Upper lobe of left lung (tissue), 6 donors: ENCODE measurements at places on chromosomes 1 and 21. TPM values are rescaled to one million over a fixed set of nuclear protein-coding genes. Genes with fewer than 3 reads are reported as not detected.

DNA sequence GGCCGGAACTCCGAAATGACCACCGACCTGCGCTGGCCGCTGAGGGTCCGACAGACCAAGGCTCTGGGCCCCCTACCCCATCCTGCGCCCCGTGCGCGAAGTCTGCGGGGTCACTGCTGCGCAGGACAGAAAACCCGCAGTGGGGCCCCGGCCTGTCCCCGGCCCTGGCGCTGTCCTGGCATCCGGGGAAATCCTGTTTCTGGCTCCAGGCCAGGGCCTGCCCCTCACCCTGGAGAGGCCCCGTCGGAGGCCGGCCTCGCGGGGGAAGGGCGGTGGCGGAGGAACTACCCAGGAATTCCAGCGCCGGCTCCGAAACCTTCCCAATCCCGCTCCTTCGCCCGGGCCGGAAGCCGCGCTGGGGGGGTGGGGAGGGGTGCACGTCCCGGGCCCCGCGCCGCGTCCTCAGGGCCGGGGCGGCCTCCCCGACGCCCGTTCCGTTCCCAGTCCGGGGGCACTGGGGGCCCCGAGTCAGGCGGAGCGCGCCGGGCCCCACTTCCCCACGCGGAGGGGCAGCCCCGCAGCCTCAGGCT, 77.0 kb downstream of the MORN1 start:
- DNase-seq, result peak; percentile 91

DNA sequence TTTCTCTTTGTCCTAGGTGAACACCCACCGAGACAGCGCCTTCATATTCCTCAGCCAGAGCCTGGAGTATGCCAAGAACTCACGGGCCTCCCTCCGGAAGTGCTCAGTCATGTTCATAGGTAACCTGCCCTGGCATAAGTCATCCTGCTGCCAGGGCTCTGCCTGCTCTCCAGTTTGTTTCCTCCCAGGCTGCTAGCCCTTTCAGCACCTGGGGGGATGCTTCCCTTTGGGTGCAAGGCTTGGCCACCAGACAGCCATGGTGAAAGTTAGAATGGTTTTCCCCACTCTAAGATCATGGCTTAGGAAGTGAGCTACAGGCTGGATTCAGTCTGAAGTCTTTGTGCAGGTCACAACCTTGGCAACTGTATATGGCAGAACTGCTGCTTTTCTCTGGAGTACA, 9.2 kb upstream of the TTC4 start:
- no peak for DNase-seq

DNA sequence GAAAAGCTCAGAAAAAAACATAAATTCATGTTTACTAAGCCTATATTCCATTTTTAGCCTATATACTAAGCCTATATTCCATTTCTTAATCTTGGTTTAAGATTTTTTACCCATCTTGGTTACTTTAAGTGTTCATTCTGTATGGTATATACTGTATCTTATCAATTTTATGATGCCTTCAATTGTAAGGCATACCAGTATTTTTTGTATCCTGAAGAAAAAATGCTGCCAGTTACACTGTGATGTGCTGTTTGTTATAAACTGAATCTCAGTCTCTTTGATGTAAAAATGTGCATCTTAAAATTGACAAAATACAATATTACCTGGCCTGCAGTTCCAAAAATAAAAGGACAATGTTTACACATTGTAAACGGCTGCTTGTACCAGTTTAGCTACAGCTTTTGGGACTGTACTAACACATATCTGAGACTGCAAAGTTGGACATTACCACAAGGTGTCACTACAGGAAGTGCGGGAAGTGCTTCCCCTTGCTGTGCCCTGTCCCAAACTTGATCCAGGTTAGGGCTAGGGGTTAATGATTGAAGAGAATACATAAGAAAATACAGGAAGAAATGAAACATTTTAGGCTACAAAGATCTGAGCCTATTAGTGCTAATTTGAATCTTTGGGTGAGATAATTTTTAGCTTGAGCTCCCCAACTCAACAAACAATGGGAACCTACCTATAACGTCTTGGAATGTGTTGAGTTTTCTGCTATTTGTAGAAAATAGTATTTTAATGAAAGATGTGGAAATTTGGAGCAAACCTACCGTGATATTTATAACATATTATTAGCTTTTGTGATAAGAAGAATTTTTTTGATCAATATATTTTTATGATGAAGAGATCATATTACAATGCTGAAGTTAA, 108.9 kb downstream of the LBR start:
- no peak for DNase-seq

DNA sequence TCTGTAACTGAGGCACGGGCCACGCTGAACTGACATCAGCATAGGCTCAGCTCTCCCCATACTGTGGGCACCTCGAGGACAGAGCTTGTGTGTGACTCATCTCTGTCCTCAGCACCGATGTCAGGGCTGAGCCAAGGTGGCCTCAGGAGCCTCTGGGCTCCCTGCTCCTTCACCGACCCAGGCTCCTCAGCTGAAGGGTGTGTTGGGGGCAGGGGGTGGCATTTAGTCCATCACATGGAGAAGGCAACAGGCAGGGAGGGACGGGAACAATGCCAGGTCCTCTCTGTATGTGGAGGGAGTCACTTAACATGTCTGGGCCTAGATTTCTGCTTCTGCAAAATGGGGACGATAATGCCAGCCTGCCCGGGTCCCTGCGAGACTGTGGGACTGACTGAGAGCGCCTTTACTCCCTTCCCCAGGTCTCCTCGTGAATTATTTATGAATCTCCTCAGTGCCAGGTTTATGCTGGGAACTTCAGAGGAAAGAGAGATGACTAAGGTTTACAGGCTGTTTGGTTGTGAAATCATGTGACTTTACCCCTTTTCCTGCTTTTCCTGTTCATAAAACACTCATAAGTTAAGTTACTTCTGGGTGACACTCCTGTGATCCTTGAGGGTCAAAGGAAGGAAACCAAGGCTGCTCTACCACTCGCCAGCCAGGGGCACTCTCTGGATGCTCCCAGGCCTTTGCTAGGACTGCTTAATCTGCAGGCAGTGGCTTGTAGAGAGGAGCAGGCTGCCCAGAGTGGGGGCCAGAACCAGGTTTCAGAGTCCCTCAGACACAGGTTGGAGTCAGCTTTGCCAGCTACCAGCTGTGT, 16.2 kb downstream of the TTC39A start:
- no peak for DNase-seq

- no peak for DNase-seq
Measured at GRCh38 chr1:46735708-46736324, 16.9 kb upstream of the EFCAB14 start.

Gene SPRR1A
- total RNA-seq, result not detected

Gene SPRR2B
- total RNA-seq, result not detected

Gene PLA2G2D
- 0.13 TPM for total RNA-seq

Gene GATAD2B
- total RNA-seq, result 50.3 TPM
